ENCODE measurements at places on chromosomes 1 and 21. TPM values are rescaled to one million over a fixed set of nuclear protein-coding genes. Genes with fewer than 3 reads are reported as not detected.

KRTCAP2 gene
- total RNA-seq: 146 TPM

USH2A gene
- total RNA-seq: 0.04 TPM

RHD gene
- not detected for total RNA-seq

THEM5 gene
- total RNA-seq: not detected

FBXO2 gene
- 55.5 TPM for total RNA-seq

CRYAA gene
- not detected for total RNA-seq

TCHHL1 gene
- total RNA-seq: not detected

RNF207 gene
- total RNA-seq: 3.9 TPM

CD5L gene
- not detected for total RNA-seq

CENPF gene
- total RNA-seq: 170 TPM

AKT3 gene
- 36.4 TPM for total RNA-seq

IL10 gene
- total RNA-seq: not detected

DNA sequence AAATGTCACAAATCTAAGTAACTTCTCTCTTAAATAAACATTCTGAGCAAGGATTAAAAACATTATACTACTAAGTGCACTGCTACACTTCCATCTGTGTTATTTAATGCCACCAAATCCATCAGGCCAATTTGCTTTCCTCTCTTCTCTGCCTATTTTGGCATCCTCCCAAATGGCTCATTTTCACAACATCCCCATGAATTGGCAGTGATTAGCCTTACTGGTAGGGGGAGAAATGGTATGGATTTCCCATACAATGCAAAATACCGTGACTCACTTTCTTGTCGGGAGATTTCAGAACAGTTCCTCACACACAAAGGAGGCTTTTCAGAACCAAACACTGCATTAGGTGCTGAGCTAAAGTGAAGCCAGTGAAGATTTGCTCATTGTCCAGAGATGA is 195.7 kb downstream of the MIS18A start:
- no peaks in the 10 kb centered on the region for H3K4me1 ChIP-seq
- H3K27me3 ChIP-seq: peaks cover 2% of the 10 kb centered on the region
- no peak for DNase-seq
- no peak overlapping the region for H3K4me3 ChIP-seq
- no peak overlapping the region for H3K27ac ChIP-seq
- H3K36me3 ChIP-seq: no peaks in the 10 kb centered on the region

- H3K36me3 ChIP-seq: no peaks in the 10 kb centered on the region
- H3K4me1 ChIP-seq: no peaks in the 10 kb centered on the region
- no peak for DNase-seq
- no peak overlapping the region for H3K27ac ChIP-seq
- no peaks in the 10 kb centered on the region for H3K27me3 ChIP-seq
Observed at GRCh38 chr1:93715529-93716126, 34.0 kb upstream of the BCAR3 start.

DNA sequence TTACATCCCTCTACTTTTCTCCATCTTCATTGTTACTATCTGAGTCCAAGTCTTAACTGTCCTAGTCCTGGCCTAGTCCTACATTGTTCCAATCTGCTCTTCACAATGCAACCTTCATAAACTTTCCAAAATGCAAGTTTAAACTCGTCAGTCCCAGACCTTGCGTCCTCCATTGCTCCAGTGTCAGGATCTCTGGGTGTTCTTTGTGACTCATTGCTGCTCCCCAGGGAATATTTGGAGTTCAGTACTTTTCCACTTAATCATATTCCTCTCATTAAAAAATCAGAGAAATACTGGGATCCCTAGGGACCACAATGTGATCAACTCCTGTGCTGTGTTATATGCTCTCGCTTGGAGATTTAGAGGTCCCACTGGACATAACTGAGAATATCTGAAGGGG is 18.0 kb upstream of the KPRP start:
- no peak for DNase-seq
- H3K4me3 ChIP-seq: no peak overlapping the region
- H3K36me3 ChIP-seq: no peaks in the 10 kb centered on the region
- no peaks in the 10 kb centered on the region for H3K27me3 ChIP-seq
- H3K27ac ChIP-seq: no peak overlapping the region

- DNase-seq: no peak
- no peaks in the 10 kb centered on the region for H3K27me3 ChIP-seq
- no peak overlapping the region for H3K4me3 ChIP-seq
Observed at GRCh38 chr1:237471956-237472355, 418.8 kb downstream of the ZP4 start.

DNA sequence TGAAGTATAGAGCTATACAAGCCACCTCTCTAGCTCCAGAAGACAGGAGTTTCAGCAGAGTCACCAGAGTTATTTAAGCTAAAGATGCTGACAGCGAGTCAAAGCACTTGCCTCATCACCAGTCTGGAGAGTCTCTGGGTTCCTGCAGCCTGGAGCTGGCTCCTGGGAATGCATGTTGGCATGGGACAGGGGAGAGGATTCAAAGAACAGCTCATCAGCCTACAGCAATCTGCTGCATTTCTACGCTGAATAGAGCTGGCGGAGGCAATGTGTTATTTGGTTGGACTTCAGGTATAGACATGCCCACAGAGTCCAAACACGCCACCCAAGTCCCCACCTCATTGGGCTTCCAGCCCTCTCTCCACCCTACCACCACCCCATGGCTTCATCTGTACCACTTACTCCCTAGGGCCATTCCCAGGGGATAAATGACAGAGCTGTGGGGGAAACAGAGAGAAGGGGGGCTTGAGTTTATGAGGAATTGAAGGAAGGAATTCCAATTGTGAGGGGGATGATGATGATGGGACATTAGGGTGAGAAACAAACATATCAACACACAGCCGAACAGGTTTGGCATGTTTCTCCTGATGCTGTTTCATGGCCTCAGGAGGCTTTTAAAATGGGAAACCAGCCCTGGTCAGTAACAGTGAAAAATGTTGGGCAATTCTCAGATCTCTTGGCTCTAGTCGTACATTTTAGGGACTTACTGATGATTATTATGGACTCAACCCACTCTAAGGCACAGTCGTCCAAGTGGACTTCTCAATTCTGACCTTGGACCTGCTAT is 58.4 kb downstream of the PLEKHA6 start:
- DNase-seq: no peak
- no peaks in the 10 kb centered on the region for H3K36me3 ChIP-seq
- no peak overlapping the region for H3K4me3 ChIP-seq
- peaks cover 7% of the 10 kb centered on the region for H3K4me1 ChIP-seq
- H3K27me3 ChIP-seq: no peaks in the 10 kb centered on the region
- no peak overlapping the region for H3K27ac ChIP-seq

- H3K27ac ChIP-seq: no peak overlapping the region
- H3K4me1 ChIP-seq: no peaks in the 10 kb centered on the region
- no peaks in the 10 kb centered on the region for H3K27me3 ChIP-seq
- no peak for DNase-seq
Observed at GRCh38 chr1:65994223-65994622, 201.5 kb downstream of the PDE4B start.

DNA sequence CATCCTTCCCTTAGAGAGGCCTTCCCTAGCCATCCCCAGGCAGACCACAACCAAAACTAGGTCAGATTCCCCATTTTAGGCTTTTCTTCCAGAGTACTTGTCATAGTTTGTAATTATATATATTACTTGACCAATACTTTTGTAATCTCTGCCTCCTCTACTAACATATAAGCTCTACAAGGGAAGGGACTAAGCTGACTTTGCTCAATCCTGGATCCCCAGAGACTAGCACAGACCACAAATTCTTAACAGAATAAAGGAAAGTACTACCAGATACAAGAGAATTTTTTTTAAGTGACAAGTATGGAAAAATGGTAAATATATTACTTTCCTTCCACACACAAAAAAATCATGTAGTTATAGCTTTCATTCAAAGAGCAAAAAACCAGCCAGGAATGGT is 2.0 kb downstream of the ZMYM6 start:
- H3K4me1 ChIP-seq: no peaks in the 10 kb centered on the region
- no peak for DNase-seq
- H3K27me3 ChIP-seq: no peaks in the 10 kb centered on the region

GRCh38 chr1:153122831-153123421 is 9.6 kb upstream of the SPRR2F start:
- H3K27me3 ChIP-seq: no peaks in the 10 kb centered on the region
- peaks cover 4% of the 10 kb centered on the region for H3K4me1 ChIP-seq
- peak overlapping the region; percentile 93 for H3K27ac ChIP-seq

- no peak for DNase-seq
- no peak overlapping the region for H3K4me3 ChIP-seq
- no peaks in the 10 kb centered on the region for H3K36me3 ChIP-seq
- no peak overlapping the region for H3K27ac ChIP-seq
- no peaks in the 10 kb centered on the region for H3K27me3 ChIP-seq
Observed at GRCh38 chr1:184141361-184141880, 89.9 kb downstream of the TSEN15 start.

DNA sequence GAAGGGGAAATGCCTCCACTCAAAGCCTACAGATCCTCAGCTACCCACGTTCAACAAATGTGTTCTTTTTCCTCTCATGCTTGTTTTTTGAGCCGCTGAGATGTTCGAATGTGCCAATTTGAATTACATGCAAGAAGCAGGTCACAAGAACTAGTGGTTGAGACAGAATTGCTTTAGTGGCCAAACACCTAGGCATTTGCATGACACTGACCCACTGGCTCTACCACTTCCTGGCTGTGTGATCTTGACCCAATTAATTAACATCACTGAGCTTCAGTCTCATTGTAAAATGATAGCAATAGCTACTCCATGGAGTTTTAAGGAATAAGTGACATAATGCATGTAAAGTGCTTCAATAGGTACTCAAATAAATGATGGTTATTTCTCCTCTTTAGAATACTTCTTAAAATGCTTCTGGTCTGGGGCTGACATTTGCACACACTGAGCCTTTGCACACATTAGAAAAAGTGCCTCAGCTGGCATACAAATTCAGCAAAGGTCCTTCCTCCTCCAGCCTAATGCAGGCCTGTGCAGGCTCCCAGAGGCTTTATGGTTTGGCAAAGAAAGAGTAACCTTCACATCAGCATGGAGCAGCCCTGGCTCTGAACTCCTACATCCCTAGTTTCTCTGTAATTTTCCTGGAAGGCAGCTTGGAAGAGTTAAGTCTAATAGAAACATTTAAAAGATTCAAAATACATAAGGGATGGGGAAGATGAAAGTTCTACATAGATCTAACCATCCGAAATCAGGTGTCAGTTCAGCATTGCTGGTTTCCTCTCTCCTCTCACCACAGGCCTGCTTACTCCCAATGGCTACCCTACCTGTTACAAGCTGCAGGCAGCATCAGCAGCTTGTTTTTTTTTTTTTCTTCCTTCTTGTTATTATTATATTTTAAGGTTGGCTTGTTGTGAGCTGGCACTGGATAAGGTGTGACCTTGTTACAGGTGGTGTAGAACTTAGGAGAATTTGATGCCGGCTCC is 107.4 kb downstream of the TBX19 start:
- peaks cover 16% of the 10 kb centered on the region for H3K4me1 ChIP-seq
- H3K27me3 ChIP-seq: peaks cover 4% of the 10 kb centered on the region
- H3K36me3 ChIP-seq: no peaks in the 10 kb centered on the region
- no peak overlapping the region for H3K27ac ChIP-seq
- H3K4me3 ChIP-seq: no peak overlapping the region

DNA sequence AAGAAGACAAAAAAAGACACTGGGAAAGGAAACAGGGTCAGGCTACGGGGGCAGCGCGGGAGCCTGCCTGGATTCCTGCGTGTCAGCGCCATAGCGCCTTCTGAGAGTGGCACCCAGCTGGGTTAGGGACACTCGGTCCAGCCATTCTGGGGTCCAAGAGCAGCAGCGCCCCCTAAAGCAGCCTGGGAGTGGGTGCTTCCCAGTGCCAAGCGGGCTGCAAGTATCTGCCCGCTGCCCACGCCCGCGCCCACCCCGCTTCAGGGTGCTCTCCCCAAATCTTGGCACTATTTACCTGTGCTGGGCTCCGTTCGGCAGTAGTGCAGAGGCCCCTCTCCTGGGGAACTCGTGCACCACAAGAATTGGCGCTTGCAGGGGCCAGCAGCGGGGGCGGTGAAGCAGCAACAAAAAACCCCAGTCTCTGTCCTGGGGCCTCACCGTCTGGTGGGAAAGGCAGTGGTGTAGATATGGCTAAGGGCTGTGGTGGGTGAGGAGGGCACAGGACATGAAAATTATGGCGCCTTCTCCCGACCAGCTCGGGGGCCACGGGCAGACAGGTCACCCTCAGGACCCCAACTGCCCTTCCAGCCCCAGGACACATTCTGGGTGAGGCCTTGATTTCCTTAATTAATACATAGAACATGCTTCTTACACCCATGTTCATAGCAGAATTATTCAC is 24.1 kb upstream of the LBR start:
- H3K27ac ChIP-seq: no peak overlapping the region
- no peaks in the 10 kb centered on the region for H3K27me3 ChIP-seq
- no peaks in the 10 kb centered on the region for H3K36me3 ChIP-seq
- no peak overlapping the region for H3K4me3 ChIP-seq
- DNase-seq: no peak

DNA sequence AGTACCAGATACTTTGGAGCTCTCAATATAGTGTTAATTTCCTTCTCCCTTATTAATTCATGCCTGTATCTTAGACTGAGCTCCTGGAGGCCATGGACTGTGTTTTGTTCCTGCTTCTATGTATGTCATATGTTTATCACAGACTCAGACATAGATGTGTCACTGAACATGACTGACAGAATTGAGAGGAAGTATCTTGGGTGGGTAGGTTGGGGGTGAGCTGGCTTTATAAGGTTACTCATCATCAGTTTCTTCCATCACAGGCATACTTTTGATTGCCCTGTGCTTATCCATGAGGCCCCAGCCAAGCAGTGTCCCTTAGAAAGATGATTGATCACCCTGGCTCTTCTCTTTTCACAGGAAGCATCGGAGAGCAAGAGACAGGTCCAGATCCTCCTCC is 5.6 kb upstream of the SH3D21 start:
- H3K27me3 ChIP-seq: no peaks in the 10 kb centered on the region
- H3K4me1 ChIP-seq: no peaks in the 10 kb centered on the region
- H3K36me3 ChIP-seq: peaks cover 27% of the 10 kb centered on the region
- H3K27ac ChIP-seq: no peak overlapping the region
- no peak for DNase-seq

GRCh38 chr1:233667741-233668140 is 53.8 kb downstream of the KCNK1 start:
- no peak for DNase-seq
- no peaks in the 10 kb centered on the region for H3K27me3 ChIP-seq
- no peak overlapping the region for H3K4me3 ChIP-seq
- no peak overlapping the region for H3K27ac ChIP-seq
- no peaks in the 10 kb centered on the region for H3K4me1 ChIP-seq

DNA sequence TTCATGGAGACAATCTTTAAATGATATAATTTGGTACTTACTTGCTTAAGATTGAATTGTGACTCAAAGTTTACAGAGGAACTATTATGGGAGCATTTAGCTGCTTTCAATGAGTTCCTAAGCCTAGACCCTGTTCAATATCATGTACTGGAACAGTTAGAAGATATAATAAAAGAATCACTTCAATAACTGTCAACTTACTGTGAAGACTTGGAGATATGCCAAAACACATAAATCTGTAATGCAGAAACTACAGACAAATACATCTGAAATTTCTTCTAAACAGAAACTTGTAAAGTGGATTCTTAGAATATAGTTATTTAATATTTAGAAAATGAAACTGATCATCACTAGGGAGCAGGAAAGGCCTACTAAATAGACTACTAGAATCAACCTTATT is 259.3 kb downstream of the HLX start:
- no peak overlapping the region for H3K4me3 ChIP-seq
- no peak for DNase-seq
- H3K36me3 ChIP-seq: no peaks in the 10 kb centered on the region
- no peak overlapping the region for H3K27ac ChIP-seq
- H3K4me1 ChIP-seq: no peaks in the 10 kb centered on the region

Data from H1 (cell line).